Thoracic aorta (tissue), 2 donors: ENCODE measurements at places on chromosomes 5 and 9. TPM values are rescaled to one million over a fixed set of nuclear protein-coding genes. Genes with fewer than 3 reads are reported as not detected.

The TAF11L10 gene
- total RNA-seq, result not detected

GRCh38 chr9:22088717-22089061 is 79.6 kb upstream of the CDKN2B start:
- DNase-seq, result no peak

DNA sequence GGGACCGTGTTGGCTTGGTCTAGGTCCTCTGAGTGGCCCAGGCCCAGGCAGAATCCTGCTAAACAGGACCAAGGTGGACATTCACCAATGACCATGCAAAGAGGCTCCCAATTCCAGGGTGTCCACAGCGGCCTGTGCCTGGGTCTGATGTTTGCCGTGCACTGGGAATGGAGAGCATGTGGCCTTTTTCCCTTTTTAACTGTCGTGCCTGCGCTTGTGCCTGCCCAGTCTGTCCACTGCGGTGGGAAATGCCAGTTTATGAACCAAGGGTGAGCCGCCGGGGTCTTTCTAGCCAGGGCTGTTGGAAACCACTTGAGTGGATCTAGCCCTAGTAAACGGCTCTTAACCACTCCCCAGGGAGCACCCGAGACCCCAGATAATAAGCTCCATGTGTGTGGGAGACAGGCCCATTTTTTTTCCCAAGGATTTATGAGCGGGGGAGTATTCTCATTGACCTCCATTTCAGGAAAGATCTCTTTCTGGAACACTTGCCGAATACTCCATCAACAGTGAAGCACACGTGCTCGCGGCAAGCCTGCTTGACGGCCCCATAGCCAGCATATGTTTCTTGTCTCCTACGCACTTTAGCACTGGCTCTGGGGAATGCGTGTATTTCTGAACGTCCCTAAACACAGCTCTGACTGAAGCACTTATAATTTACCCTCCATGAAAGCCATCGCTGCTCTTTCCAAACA is 93.2 kb upstream of the PHYKPL start:
- DNase-seq, result no peak

The ZMAT2 gene
- 50.4 TPM for total RNA-seq

- DNase-seq, result no peak
Measured at GRCh38 chr9:33908749-33909148, 91.8 kb downstream of the UBE2R2 start.

- DNase-seq, result no peak
Measured at GRCh38 chr9:123957168-123957721, 27.3 kb upstream of the DENND1A start.

The ZFP37 gene
- total RNA-seq, result 1.8 TPM

DNA sequence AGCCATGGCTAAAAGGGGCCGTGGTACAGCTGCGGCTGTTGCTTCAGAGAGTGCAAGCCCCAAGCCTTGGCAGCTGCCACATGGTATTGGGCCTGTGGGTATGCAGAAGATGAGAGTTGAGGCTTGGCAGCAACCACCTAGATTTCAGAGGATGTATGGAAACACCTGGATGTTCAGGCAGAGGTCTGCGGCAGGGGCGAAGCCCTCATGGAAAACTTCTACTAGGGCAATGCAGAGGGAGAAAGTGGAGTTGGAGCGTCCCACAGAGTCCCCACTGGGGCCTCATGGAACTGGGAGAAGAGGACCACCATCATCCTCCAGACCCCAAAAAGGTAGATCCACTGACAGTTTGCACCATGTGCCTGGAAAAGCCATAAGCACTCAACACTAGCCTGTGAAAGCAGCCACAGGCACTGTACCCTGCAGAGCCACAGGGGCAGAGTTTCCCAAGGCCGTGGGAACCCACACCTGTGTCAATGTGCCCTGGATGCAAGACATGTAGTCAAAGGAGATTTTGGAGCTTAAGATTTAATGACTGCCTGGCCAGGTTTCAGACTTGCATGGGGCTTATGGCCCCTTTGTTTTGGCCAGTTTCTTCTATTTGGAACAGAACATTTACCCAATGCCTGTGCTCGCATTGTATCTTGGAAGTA is 65.9 kb downstream of the DMXL1 start:
- DNase-seq, result no peak
